ENCODE measurements at places on chromosomes 2 and 18.

- no peak for DNase-seq
Measured at GRCh38 chr18:6624271-6624660, 105.2 kb upstream of the ARHGAP28 start.

DNA sequence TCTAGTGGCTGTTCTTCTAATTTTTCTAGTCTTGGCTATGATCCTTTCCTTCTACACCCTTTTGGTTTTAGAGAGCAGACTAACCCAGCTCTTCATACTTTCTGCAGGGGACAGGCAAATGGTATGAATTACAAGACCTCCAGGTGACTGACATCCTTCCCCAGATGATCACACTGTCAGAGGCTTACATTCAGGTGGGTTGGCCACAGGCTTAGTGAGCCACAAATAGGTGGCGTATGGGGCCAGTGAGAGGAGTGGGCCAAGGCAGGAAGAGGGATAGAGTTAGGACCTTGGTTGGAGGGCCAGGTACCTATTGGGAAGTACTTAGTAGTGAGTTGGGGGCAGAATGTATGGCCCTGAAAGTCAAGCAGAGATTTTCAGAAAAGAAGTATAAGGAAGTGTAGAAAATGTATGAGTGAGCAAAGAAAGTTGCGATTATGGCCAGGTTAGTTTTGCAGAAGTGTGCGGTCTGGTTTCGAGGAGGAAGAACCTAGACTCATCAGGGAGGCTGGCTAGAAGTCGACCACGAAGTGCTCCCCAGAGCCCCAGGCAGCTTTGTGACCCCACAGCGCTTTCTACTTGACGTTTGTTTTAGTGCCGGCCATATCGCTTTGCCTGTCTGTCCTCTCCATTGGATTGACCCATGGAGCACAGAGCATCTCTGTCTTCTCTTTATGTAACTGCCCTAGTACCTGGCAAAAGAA lies 20.0 kb downstream of the SFTPB start:
- no peak for DNase-seq

DNA sequence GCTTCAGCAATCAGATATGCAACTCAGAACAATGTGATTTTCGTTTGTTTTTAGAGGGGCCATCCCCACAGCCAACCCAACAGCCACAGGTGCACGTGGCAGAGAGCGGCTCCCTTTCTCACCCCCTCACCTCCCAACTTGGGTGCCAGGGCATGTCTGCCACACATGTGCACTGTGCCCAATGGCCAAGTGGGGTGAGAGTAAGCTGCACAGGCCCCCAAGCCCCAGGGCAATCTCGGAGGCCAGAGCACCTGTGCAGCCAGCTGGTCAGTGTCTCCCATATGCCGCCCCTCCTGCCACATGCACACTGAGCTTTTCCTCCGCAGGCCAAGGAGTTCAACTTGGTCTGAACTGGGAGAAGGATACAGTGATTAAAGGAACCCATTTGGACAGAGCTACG lies 1130.2 kb downstream of the DSC3 start:
- no peak for DNase-seq

GRCh38 chr2:128406736-128407554 lies 88.3 kb upstream of the HS6ST1 start:
- DNase-seq: no peak

DNA sequence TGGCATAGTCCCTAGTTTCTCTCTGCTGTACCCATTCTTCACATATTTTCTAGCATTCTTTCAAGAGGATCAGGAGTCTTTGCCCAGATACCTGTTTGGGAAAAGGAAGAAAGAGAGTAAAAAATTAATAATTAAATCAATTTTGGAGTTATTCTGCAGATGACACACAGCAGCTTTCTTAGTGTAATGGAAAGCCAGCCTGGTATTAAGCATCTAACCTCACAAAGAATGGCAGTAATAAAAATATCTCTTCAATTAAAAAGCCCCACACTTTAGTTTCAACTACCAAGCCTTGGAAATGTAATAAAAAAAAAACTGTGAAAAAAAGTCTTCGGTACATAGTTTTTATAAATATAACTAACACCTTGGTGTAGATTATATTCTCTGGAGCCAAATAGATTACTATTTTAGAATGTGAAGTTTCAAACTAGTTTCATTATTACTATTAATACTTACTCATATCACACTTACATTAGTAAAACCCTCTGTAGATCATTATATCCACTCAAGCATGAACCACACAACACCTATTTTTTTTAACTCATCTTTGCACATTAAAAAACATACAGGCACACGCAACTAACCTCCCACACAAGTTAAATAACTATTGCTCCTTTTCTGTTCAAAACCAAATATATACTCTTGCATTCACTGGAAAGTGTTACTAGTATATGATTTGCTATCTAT lies 90.9 kb downstream of the GPD2 start:
- no peak for DNase-seq

DNA sequence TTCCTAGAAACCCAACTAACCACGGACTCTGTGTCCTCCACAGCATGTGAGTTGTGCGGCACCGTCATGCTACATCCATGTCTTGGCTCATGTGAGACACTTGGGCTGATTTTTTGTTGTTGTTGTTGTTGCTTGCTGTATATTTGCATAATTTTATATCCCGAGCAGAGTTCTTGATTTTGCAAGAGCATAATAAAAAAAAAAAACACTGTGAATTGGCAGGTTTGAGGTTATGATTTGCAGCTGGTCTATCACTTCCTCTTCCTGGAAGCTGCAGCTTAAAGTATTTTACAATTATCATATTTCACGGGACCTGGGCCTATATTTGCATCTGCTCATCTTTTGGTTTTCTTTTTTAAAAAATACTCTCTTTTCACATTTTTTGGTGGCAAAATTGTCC lies 142.3 kb upstream of the NRP2 start:
- no peak for DNase-seq

DNA sequence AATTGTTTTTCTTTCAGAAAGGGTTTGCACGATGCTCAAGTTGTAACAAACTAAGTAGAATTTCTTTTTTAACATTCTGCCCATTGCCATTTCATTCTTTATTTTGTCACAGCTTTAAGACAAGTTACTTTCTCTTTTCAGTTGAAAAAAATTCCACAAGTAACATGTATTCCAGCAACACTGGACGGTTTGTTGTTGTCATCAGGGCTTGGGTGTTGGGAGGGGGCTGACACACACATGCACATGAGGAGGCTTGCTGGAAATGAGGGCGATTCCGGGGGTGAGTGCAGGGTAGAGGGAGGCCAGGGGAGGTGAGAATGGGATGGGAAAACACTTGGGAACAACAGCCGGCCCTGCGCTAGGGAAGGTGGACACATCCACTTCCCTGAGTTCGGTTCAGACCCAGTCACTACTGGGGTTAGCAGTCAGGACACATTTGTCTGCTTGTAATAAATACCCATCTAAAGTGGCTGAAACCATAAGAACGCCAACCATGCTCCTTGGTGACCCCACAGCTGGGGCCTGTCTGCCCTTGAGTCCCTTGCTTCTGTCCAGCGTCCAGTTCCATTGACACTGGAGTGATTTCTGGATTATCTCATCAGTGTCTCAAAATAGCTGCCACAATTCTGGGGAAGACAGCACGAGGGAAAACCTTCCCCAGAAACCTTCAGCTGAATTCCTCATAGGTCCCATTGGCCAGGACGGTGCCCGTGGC lies 141.8 kb upstream of the BCL2L11 start:
- no peak for DNase-seq

- no peak for DNase-seq
Measured at GRCh38 chr18:24010673-24011072, 3.9 kb upstream of the TTC39C start.

- DNase-seq: no peak
Measured at GRCh38 chr2:46849046-46849715, 66.4 kb downstream of the MCFD2 start.

- DNase-seq: no peak
Measured at GRCh38 chr18:33821503-33821902, 243.5 kb downstream of the ASXL3 start.

GRCh38 chr2:238650536-238650935 lies 197.3 kb upstream of the TWIST2 start:
- DNase-seq: no peak

- DNase-seq: no peak
Measured at GRCh38 chr2:16241166-16242160, 301.1 kb downstream of the MYCN start.

GRCh38 chr2:52034706-52035105 lies 1002.8 kb upstream of the NRXN1 start:
- peak; percentile 11 for DNase-seq

DNA sequence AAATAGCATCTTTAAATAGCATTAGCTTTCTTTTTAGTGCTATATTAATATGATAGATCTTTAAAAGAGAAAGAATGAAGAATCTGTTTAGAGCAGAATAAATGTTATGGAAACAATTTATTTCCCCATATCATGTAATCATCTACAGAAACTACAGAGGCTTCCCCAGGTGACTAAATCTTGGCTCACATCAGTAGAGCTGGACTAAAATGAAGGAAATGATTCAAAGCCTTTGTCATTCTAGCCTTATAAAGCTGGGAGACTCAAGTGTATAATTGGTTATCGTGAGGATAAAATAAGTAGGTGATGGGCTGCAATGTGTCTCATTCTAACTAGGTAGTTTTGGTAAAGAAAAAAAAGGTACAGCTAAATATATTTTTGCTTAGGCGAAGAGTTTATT lies 83.2 kb upstream of the UNC80 start:
- DNase-seq: no peak
